Stimulated activated CD4-positive, alpha-beta T cell treated with anti-CD3 and anti-CD28 coated beads, TNF-alpha, amount 100 ng/mL, for 4 hours (primary cell): ENCODE measurements at places on chromosomes 5 and 9.

DNA sequence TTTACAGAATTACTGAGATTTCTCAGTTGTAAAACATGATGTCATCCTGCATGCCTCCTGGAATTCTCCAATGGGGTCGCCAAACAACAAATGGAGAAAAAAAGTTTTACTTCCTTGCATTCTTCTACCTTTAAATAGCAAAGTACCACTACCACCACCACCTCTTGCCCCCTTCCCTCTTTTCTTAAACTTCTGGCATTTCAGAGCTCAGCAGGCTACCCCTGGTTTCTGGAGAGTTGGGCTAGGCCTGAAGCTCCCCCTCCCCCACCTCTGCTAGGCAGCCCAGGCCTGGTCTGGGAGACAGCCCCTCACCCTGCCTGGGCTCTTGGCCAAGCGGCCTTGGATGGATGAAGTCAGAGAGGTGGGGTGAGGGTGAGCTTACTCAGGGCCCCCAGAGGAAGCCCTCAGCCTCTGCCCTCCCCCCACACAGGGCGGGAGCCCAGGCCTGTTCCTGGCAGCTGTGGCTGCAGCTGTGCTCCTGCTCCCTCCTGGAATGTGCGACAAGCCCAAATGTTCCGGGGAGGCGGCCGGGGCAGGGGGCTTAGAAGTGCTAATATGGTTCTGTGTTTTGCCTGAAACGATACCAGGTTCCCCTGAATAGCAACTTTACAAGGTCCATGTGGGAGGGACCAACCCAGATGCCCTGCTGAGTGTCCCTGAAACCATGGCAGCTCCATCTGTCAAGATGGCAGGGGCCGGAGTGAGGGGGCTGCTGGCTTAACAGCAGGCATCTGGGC, 6.0 kb upstream of the CCIN start:
- no peak for DNase-seq

DNA sequence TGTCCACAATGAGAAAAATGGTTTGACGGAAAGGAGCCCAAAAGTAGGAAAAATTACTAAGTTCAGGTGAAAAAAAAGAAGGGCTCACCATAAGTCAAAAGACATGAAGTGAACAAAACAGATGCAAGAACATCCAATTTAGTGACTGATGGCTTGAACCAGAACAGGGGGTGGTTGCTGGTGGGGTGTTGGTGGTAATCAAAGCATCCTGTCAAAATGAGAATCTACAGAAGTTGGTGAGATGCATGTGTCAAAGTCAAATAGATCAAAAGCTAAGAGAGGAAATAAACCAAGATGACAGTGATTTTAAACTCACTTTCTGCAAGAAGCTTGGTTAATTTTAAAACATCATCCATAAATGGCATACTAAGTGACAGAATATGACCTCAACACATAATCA, 117.4 kb downstream of the MLLT3 start:
- no peak for DNase-seq

DNA sequence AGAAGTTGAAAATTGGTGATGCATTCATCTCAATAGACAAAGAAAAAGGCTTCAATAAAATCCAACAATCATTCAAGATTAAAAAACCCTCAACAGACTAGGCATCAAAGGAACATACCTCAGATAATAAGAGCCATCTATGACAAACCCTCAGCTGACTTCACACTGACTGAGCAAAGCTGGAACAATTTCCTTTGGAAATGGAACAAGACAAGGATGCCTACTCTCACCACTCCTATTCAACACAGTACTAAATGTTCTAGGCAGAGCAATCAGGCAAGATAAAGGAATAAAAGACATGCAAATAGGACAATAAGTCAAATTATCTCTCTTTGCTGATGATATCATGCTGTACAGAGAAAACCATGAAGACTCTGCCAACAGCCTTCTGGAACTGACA, 1188.1 kb downstream of the DTWD2 start:
- DNase-seq, result no peak

GRCh38 chr5:90015584-90016018, 394.0 kb downstream of the CETN3 start:
- no peak for DNase-seq

DNA sequence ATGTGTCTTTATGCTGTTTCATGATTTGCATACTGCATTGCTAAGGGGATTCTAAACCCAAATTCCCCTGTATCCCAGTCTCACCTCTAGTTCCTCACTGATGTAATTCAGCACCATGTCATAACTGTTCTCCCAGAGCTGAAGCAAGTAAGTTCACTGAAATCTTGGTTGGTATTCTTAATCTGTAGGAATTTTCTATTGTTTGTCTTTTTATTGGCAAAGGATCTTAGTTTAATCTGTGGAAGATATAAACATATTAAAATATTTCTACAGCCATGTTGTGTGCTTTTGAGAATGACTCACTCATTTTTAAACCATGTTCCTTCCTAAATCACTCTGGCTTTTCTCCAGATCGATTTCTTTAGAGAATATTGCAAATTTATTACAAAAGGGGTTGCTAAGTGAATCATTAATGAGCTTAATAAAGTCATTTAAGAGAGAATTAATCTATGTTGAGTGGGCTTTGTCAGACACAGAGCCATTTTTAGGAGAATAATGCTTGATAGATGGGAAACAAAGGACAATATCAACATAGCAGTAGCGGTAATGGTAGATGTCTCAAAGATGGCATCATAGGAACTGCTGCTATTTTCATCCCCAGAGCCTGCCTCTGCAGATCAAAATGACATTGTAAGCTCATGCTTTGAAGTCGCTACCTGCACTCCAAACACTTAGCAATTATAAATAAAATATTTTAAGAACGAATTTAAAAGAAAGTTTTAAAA, 110.0 kb downstream of the ENC1 start:
- no peak for DNase-seq

GRCh38 chr9:7549249-7549648, 250.3 kb downstream of the DMAC1 start:
- no peak for DNase-seq

DNA sequence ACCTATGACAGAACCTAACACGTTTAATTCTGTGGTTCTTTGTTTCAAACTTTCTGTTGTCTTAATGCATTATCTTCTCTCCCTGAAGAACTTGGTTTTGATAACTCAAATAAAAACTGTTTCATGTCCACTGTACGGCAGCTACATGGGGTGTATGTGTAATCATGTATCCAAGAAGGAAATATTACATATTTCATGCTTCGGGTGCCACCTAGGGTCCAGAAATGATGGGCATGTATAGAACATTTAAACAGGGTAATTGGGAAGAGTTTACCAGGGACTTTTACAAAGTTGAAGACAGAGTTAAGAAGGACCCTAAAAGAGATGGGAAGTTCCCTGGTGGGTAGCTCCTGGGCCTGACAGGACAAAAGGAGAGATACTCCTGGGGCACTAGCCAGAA, 291.3 kb downstream of the FBXL7 start:
- DNase-seq, result no peak

GRCh38 chr5:157415838-157416237, 44.2 kb upstream of the NIPAL4 start:
- no peak for DNase-seq

- no peak for DNase-seq
Measured at GRCh38 chr5:162242416-162242815, 174.8 kb downstream of the GABRG2 start.

DNA sequence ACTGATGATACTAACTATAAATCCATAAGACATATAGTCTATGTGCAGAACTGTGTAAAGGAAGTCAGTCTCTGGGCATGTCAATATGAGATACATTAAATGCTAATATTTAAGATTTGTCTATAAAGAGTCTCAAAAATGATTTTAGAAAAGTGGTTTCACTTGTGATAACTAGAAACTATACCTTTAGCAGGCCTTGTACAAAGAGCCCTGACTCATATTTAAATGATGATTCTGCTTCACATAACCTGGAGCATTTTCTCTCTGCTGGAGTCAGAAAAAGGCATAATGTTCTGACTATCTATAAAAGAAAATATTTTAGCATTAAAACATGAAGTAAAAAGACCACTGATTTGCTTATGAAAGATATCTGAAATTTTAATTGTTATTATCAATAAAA, 15.0 kb downstream of the C9orf72 start:
- no peak for DNase-seq

DNA sequence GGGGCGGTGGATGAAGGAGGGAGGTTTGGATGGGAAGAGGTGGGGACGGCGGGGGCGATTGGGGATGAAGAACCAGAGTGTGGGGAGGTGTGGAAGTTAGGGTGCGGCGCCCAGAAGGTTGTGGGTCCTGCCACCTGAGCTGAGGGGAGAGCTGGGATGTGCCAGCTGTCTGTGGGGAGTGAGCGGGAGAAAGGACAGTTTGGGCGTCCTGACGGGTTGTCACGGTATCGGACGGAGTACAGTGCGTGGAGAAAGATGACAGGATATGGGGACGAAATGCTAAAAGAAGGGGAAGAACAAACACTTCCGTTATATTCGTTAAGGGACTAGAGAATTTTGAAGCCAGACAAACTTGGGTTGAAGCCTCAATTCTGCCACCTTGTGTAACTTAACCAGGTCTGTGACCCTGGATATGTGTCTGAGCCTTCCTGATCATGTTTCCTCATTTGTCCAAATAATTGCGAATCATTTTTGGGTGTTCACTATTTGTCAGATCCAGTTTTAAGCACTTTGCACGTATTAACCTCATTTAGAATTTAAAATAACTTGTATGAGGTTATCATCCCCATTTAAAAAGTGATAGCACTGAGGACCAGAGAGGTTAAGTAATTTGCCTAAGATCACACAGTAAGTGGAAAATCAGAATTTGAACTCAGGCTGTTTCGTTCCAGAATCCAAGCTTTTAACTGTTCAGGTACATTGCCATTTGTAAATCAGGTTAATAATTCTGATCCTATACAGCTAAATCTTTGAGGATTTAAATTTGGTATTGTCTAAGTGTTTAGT, 689 bp downstream of the CNTRL start:
- no peak for DNase-seq

- DNase-seq, result no peak
Measured at GRCh38 chr5:84384604-84385575, at the start of gene EDIL3. Gene EDIL3 (minus strand): TSS chr5:84384880. CDS start chr5:84384374, 506 bp downstream.

GRCh38 chr9:93361995-93362394, 89.5 kb upstream of the FAM120A start:
- no peak for DNase-seq

DNA sequence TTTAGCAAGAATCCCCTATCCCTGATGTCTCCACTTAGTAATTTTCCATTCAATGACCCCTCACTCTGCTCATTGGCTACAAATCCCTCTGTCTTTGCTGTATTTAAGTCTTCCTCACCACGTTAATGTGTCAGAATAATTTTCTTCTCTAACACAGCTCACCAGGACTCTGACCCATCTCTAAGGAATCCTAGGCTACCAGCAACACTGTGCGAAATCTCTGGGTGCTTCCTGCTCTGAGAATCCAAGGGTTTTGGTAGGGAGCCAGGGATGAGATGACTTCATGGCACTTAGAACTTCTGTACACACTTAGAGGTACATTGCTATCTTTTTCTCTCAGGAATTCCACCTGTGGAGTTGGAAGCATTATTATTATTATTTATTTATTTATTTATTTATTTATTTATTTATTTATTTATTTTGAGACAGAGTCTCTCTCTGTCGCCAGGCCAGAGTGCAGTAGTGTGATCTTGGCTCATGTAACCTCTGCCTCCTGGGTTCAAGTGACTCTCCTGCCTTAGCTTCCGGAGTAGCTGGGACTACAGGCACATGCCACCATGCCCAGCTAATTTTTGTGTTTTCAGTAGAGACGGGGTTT, 53.5 kb downstream of the FOXI1 start:
- no peak for DNase-seq

GRCh38 chr5:149062371-149063016, 368 bp downstream of the SH3TC2 start:
- no peak for DNase-seq

- no peak for DNase-seq
Measured at GRCh38 chr5:168969326-168969886, 331.5 kb downstream of the SLIT3 start.

- DNase-seq, result no peak
Measured at GRCh38 chr5:162703914-162704313, 636.3 kb downstream of the GABRG2 start.

DNA sequence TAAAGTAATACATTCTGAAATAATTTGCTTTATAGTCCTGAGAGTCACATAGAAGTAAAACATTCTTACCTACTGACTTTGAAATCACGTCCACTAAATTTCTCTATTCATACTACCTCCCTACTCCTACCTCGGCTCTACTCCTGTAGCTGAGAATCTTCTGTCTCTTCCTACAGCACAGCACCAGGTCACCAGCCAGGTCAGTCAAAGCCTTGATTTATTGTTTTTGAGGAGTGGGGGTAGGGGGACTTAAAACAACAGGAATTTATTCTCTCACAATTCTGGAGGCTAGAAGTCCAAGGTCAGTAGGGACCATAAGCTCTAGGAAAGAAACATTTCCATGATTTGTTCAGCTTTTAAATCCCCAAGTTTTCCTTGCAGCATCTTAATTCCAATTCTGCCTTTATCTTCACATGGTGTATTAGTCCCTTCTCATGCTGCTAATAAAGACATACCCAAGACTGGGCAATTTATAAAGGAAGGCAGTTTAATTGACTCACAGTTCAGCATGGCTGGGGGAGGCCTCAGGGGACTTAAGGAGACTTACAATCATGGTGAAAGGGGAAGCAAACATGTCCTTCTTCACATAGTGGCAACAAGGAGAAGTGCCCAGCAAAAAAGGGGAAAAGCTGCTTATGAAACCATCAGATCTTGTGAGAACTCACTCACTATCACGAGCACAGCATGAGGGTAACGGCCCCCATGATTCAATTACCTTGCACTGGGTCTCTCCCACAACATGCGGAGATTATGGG, 49.6 kb upstream of the CCNG1 start:
- no peak for DNase-seq

DNA sequence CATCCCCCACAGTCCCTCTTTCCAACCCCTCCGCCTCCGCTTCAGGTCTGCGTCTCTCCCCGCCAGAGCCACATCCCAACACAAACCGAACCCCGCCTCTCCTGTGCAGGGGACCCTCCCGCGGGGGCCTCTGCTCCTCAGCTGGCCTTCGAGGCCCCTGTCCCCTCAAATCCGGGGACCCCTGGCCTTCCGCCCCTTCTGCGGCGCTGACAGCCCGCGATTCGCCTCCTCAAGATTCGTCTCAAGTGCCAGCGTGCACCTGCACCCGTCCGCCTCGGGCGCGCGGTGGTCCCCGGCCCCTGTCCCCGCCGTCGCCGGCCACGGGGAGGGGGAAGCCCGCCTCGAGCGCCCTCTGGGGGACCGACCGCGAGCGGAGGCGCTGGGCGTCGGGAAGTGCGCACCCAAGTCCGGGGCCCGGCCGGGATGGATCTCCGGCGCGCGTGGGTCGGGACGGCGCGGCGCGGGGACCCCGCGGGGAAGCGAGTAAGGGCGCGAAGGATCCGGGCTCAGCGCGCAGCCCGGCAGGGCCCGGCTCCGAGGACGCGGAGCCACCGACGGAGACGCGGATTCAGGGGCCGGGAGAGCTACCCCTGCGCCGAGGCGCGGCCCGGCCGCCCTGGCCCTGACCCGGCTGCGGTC, 623 bp downstream of the FLT4 start:
- no peak for DNase-seq

- no peak for DNase-seq
Measured at GRCh38 chr9:98854266-98854665, 46.8 kb downstream of the GALNT12 start.
